ENCODE measurements at places on chromosomes 13 and 19. TPM values are rescaled to one million over a fixed set of nuclear protein-coding genes. Genes with fewer than 3 reads are reported as not detected.

Gene NALCN
- 1.1 TPM for total RNA-seq

Gene IZUMO2
- total RNA-seq, result not detected

Gene ERICH4
- total RNA-seq, result not detected

Gene SLC25A41
- total RNA-seq, result not detected

Gene ZIM2
- total RNA-seq, result 0.31 TPM

Gene KLF1
- total RNA-seq, result not detected

Gene GPR42
- total RNA-seq, result not detected

Gene KASH5
- total RNA-seq, result not detected

Gene KLK14
- not detected for total RNA-seq

Gene HSPB6
- total RNA-seq, result 119 TPM

Gene COL4A2
- 945 TPM for total RNA-seq

Gene PCDH20
- total RNA-seq, result 9.2 TPM

Gene ZNF714
- 4.8 TPM for total RNA-seq

Gene GRIK5
- total RNA-seq, result 7.0 TPM

Gene LIG4
- 12.9 TPM for total RNA-seq

Gene ARHGEF1
- 55.1 TPM for total RNA-seq

Gene ANGPTL4
- total RNA-seq, result 48.2 TPM
